ENCODE measurements at places on chromosomes 11 and 22.

DNA sequence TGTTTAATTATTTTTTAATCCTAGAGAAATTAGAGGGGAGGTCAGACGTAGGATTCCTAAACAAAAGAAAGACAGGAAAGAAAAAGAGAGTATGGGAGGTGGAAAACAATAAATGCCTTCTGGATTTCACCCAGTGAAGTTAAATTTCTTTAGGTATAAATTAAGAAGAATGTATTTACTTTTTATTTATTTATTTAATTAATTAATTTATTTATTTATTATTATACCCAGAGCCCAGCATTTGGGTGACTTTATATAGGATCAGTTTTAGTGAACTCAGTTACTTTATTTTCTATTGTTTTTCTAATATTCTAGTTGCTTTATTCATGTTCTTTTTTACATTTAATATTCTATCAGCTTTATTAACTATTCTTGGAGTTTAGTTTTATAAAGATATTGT, 551.8 kb downstream of the LUZP2 start:
- no peak for DNase-seq

DNA sequence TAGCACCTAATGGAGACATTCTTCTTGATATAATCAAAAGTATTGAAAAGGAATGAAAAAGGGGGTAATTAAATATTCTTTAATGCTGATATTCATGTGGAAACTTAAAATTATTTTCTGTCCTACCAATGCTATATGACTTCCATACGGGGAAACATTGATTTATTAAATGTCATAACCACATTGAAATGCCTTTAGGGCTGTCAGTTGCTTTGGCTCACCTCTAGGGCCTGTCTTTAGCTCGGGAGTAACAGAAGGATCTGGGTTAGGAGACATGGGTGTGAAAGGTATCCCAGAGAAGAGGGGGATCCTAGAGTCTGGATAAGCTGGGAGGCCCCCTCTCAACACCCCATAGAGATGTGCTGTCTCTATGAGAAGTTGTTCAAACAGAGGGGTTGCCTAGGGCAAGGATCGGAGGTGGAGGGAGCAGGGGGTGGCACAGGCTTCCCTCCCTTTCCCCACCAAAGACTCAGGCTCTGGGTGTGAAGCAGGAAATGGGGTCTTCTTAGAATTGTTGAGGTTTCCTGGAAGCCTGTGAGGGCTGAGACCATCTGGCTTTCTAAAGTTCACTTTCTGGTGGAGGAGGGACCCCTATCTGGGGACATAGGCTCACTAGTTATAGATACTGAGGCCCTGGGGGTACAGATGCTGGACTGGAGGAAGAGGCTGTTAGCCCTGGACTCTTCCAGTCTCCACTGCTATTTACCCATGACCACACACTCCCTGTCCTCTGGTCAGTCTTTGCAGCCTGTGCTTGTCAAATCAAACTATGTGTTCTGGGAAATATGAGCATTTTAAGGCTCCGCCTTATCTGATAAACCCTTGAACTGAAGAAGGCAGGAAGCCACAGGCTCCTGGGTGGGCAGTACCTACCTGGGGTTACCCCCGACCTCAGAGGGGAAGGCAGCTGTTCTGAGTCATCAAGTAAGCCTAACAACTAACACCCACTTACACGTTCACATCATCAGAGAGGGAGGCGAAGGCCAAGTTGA, 55.8 kb upstream of the RRAS2 start:
- DNase-seq = peak; percentile 31

- no peak for DNase-seq
Measured at GRCh38 chr22:46359362-46359761, 23.8 kb downstream of the TRMU start.

DNA sequence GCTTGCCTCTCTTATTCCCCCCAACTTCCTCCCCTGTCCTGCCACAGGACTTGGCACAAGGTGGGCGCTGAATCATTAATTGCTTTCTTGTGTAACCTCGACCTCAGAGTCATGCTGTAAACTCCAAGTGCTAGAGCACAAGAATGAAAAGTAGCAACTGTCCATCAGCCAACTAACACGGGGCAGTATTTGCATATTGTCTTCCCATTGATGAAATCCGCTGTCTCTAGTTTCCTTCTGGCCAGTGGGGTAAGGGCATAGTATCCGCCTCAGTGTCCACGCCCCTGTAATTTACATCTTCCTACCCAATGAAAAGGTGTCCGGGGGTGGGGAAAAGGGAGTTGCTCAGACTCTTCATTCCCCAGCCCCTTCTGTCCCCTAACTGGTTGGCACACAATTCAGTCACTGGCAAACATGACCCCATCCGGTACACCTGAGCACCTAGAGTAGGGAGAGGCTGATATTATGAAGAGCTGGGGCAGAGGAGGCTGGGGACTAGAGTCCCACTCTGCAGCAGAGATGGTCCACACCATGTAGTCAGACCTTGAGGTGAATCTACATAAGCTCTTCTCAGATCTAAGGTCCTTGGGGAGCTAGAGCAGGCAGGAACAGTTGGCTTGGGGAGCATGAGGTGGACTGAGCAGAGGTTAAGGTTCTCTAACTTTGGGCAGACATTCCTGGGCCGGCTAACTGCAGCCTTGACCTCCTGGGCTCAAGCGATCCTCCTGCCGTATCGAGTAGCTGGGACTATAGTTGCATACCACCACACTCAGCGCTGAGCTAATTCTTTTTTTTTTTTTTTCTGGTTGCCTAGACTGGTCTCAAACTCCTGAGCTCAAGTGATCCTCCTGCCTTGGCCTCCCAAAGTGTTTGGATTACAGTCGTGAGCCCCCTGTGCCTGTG, 6.8 kb upstream of the GGA1 start:
- DNase-seq = peak; percentile 7

Measured in hematopoietic multipotent progenitor cell treated with erythropoietin and hydrocortisone succinate and interleukin-3 and kit ligand, for 8 days (in vitro differentiated cells).